Suprapubic skin (tissue), 4 donors: ENCODE measurements at places on chromosomes 5 and 9. TPM values are rescaled to one million over a fixed set of nuclear protein-coding genes. Genes with fewer than 3 reads are reported as not detected.

The ATOSB gene
- 21.9 TPM for total RNA-seq

The CDH9 gene
- not detected for total RNA-seq

The PPP2R2B gene
- total RNA-seq: 6.4 TPM

The MIGA2 gene
- total RNA-seq: 36.5 TPM

The VDAC1 gene
- total RNA-seq: 194 TPM

The SCGB3A1 gene
- 2.2 TPM for total RNA-seq

The LCNL1 gene
- not detected for total RNA-seq

DNA sequence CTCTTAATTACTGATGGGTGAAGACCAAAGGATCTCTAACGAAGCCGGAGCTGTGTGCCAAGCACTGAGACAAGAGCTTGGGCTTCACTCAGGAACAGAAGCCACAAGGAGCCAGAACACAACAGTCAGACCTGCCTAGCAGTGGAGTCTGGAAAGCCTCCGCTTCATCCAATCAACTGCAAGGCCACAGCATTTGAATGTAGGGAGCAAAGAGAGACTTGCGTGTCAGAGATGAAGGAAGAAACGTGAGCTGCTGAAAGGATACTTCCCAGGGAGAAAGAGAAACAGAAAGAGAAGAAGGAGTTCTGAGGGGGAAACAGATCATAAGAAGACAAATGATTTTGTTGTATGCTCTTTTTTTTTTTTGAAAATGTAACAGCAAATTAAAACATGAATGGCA is 43.5 kb downstream of the DDX31 start:
- H3K27ac ChIP-seq: no peak overlapping the region
- peaks cover 71% of the 10 kb centered on the region for H3K36me3 ChIP-seq
- DNase-seq: no peak
- H3K4me3 ChIP-seq: no peak overlapping the region
- no peaks in the 10 kb centered on the region for H3K4me1 ChIP-seq

DNA sequence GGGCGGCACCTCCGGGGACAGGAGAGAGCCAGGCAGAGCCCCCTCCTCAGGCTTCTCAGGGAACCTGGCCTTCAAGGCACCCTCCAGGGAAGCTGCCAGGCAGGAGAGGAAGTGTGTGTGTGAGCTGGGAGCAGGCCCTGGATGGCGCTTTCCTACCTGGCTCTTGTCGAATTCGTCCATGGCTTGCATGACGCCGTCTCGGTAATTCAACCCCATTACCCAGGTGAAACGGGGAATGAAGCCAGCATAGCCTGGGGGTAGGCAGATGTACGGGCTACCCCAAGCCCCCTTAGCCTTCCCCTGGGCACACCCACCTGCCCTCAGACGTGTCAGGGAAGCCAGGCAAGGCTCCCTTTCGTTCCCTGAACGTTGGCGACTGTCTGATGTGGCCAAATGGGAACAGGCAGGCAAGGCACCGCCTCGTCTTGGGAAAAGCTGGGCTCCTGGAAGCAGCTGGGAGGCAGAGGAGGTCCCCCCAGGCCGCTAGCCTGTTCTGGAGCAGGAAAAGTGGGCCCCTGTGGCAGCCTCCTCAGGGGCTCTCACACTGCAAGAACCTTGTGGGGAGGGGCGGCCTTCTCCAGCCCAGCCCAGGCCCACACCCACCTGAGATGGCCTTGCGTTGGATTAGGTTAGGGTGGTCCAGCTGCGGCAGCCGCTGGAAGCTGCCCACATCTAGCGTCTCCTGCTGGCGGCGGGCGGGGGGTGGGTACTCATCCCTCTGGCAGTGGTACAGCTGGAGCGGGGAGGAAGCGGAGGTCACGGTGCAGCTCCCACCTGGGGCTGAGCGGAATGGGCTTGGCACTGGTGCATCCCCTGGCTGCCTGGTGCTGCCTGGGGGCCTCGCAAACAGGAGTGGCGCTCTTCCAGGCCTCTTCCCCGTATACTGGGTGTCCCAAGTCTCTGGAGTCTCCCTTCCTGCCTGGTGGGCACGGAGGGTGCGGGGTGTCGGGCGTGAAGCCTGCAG is 3.7 kb downstream of the TUBB4B start:
- H3K36me3 ChIP-seq: peaks cover 15% of the 10 kb centered on the region
- H3K27me3 ChIP-seq: no peaks in the 10 kb centered on the region
- peaks cover 45% of the 10 kb centered on the region for H3K4me1 ChIP-seq
- H3K4me3 ChIP-seq: no peak overlapping the region
- DNase-seq: no peak

DNA sequence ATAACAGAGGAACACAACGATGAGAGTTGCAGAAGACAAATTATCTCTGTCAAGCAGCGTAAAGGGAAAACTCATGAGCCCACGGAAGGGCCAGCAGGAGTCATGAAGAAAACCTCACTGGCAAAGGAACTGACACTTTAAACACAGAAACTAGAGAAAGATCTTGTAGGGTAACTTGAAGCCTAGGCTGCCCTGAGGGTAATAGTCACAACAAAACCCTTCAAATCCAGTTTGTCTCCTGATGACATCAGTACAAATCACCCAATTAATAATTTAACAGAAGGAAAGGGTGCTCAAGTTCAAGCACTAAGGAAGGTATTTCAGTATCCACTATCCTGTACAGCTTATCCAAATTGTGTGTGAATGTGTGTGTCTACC is 549.1 kb downstream of the MTRR start:
- no peak for DNase-seq
- no peak overlapping the region for H3K27ac ChIP-seq
- H3K36me3 ChIP-seq: no peaks in the 10 kb centered on the region
- H3K4me1 ChIP-seq: no peaks in the 10 kb centered on the region
- no peaks in the 10 kb centered on the region for H3K27me3 ChIP-seq

DNA sequence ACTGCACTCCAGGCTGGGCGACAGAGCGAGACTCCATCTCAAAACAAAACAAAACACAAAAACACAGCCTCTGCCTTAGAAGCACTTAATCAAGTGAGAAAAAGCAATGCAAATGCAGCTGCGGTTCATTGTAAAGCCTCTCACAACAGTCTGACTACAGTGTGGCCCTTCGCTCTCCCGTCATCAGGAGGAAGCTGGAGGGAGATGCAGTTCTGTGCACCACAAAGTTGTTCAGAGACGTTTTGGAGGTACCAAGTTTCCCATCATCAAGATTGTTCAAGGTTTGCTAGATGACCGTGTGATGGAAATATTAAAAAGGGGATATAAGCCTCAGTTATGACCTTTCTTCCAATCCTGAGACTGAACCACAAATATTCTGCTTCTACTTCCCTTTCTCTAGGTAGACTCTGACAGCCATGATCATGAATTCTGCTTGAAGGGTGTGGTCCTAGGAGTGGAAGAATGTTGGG is 40.9 kb downstream of the SEC61B start:
- no peak for DNase-seq
- no peaks in the 10 kb centered on the region for H3K27me3 ChIP-seq
- no peak overlapping the region for H3K4me3 ChIP-seq
- no peaks in the 10 kb centered on the region for H3K36me3 ChIP-seq
- H3K27ac ChIP-seq: no peak overlapping the region
- H3K4me1 ChIP-seq: peaks cover 20% of the 10 kb centered on the region

DNA sequence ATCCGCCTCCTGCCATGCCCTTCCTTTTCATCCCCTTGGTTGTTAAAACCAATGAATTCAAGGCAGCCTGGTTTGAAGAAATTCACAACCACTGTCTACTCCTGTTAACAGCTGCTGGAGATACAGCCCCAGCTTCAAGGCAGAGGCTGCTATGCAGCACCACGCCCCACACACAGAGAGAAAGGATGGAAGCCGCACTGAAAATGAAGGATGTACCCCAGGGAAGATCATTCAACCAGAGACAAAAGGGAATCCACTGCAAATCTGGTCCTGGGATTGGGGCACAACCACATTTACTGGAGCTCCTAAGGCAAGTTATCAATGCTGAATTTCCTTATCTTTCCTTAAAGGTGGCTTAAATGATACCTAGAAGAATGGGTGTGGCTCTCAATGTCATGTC is 58.7 kb downstream of the DPYSL3 start:
- no peak overlapping the region for H3K4me3 ChIP-seq
- no peak overlapping the region for H3K27ac ChIP-seq
- no peak for DNase-seq

GRCh38 chr9:4138180-4138579 is 161.7 kb downstream of the GLIS3 start:
- H3K4me1 ChIP-seq: peaks cover 2% of the 10 kb centered on the region
- no peak overlapping the region for H3K4me3 ChIP-seq
- H3K27ac ChIP-seq: no peak overlapping the region
- H3K36me3 ChIP-seq: no peaks in the 10 kb centered on the region

DNA sequence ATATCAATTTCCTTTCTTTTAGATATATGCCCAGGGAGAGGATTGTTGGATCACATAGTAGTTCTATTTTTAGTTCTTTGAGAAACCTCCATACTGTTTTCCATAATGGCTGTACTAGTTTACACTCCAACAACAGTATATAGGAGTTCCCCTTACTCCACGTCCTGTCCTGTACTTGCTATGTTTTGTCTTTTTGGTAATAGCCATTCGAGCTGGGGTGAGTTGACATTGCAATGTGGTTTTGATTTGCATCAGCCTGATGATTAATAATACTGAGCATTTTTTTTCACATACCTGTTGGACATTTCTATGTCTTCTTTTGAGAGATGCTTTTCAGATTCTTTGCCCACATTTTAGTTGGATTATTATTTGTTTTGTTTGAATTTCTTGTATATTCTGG is 445.9 kb downstream of the NTRK2 start:
- no peaks in the 10 kb centered on the region for H3K4me1 ChIP-seq
- no peak overlapping the region for H3K27ac ChIP-seq
- H3K4me3 ChIP-seq: no peak overlapping the region

- DNase-seq: no peak
- H3K27ac ChIP-seq: no peak overlapping the region
- H3K4me3 ChIP-seq: no peak overlapping the region
Measured at GRCh38 chr5:158304607-158305006, 445.7 kb upstream of the CLINT1 start.

DNA sequence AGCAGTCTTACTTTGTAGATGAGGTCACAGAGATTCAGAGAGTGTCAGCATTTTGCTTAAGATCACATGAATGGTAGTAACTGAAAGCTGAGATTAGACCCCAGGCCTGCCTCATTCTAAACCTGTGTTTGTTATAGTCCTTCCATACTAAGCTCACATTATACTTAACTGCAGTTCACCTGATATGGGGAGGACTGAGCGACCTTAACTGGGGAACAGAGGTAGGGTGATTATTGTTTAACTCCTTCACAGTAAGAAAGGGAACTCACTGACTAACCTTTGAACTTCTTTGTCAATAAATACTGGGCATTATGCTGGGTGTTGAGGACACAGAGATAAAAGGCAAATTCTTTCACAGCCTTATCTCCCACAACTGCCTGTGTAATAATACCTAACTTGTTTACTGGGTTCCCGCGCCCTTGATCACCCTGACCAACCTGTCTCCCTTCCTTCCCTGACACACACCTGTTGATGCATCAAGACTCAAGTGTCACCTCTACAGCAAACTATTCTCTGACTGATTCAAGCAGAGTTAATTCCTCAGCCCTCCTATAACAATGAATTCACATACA is 27.2 kb downstream of the DEPDC1B start:
- H3K4me3 ChIP-seq: no peak overlapping the region
- no peaks in the 10 kb centered on the region for H3K27me3 ChIP-seq
- no peaks in the 10 kb centered on the region for H3K36me3 ChIP-seq
- H3K4me1 ChIP-seq: peaks cover 5% of the 10 kb centered on the region
- no peak for DNase-seq

- H3K27me3 ChIP-seq: no peaks in the 10 kb centered on the region
- no peaks in the 10 kb centered on the region for H3K36me3 ChIP-seq
- no peak for DNase-seq
- H3K27ac ChIP-seq: no peak overlapping the region
Measured at GRCh38 chr5:160556846-160557245, 135.2 kb downstream of the PTTG1 start.

GRCh38 chr5:43432486-43433375 is 20.5 kb upstream of the CCL28 start:
- H3K4me1 ChIP-seq: peaks cover 19% of the 10 kb centered on the region
- peak; percentile 73 for DNase-seq
- no peaks in the 10 kb centered on the region for H3K36me3 ChIP-seq
- peak overlapping the region; percentile 22 for H3K27ac ChIP-seq
- H3K27me3 ChIP-seq: no peaks in the 10 kb centered on the region
- H3K4me3 ChIP-seq: no peak overlapping the region

- peaks cover 11% of the 10 kb centered on the region for H3K27me3 ChIP-seq
- H3K27ac ChIP-seq: no peak overlapping the region
- H3K4me3 ChIP-seq: no peak overlapping the region
- no peaks in the 10 kb centered on the region for H3K36me3 ChIP-seq
- H3K4me1 ChIP-seq: peaks cover 37% of the 10 kb centered on the region
- no peak for DNase-seq
Measured at GRCh38 chr9:133995012-133995896, 3.1 kb upstream of the VAV2 start.

DNA sequence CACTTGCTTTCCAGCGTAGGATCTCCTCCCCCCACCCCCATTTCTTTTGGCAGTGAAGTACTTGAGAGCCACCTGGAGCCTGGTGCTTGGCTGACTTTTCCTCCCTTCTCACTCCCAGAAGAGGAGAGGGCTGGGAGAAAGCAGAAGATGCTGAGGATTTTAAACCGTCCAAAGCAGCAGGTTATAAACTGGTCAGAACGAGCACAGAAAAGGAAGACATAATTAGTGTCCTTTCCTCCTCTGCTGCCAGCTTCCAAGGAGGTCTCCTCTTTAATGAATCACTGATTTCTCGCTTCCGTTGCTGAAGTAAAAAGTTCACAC is 563 bp upstream of the FGF10 start:
- H3K4me3 ChIP-seq: peak overlapping the region; percentile 51
- no peak for DNase-seq
- peaks cover 21% of the 10 kb centered on the region for H3K4me1 ChIP-seq
- no peak overlapping the region for H3K27ac ChIP-seq

- H3K27ac ChIP-seq: no peak overlapping the region
- no peaks in the 10 kb centered on the region for H3K27me3 ChIP-seq
- H3K36me3 ChIP-seq: no peaks in the 10 kb centered on the region
- no peak overlapping the region for H3K4me3 ChIP-seq
- no peaks in the 10 kb centered on the region for H3K4me1 ChIP-seq
Measured at GRCh38 chr5:26329562-26330189, 708.7 kb downstream of the CDH9 start.

DNA sequence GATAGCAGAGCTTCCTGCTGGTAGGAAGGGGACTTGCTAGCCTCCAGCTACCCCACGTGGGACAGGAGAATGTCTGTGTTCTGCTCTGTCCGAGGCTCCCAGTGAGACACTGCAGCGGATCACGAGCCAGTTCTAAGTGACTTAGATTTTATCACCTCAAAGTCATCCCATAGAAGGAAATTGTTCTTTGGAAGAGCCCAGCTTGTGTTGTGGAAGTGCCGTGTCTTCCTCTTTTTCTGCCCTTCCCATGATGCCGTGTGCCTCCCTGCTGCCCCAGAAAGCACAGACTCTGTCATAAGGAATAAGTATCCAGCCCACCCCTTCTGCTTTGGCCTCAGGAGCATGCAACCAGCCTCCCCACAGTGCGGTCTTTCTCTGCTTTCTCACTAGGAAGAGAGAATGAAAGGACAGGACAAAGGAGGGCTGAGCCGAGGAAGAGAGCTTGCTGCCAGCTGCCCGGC is 35.6 kb downstream of the RUFY1 start:
- DNase-seq: peak; percentile 36
- no peak overlapping the region for H3K4me3 ChIP-seq
- H3K27me3 ChIP-seq: no peaks in the 10 kb centered on the region
- H3K27ac ChIP-seq: no peak overlapping the region
